GM13976 (cell line): ENCODE measurements at places on chromosomes 12 and 14.

GRCh38 chr14:81567302-81567701 is 33.6 kb upstream of the SEL1L start:
- no peak for DNase-seq

DNA sequence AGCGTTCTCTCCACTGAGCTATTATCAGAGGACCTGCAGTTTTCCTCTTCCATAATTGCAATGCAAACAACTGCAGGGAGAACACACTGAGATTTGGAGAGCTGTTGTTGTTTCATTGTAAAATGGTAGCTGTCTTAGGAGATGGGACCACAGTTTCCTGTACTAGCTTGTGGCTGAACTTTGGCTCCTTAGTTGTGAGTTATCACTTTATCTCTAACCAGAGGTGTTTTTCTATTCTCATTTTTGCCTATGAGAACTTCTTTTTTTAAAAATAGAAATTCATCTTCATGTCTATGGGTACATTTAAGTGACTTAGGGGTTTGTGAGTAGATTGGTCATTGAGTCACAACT is 216.5 kb downstream of the SLC38A4 start:
- DNase-seq = peak; percentile 30

DNA sequence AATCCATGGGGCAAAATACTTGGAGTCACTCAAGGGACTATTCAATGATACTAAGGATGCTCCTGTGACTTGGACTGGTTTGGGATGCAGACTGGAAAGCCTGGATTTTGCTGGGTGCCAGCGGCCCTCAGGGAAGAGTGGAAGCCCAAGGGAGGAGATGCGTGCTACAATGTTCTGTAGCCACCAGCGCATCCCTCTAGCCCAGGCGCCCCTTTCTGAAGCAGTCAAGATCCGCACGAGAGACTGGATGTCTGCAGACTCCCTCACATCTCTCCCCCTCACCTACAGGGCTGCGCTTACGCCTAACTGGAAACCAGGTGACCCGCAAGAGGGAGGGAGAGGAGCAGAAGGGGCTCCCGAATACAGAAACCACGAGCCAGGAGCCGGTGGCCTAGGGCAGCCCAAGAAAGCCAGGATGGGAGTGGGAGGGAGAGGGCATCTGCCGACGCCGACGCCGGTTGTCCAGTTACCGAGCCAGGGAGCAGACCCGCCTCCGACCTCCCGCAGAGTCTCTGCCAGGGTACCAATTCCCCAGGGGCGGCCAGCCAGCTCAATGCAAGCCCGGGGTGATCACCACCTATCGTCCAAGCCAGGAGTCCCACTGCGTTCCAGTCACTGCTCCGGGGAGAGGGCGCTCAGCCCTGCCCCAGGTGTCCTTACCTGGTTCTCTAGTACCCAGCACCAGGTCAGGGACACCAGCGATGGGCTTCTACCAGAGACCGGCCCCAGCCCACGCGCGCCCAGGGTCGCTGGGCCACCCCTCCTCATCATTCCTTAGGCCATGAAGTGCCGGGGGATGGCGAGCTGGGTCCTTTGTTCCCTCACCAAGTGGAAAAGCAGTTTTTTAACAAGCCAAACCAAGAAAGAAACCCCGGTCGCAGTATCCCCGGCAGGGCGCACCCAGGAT is 1.2 kb downstream of the NTN4 start:
- peak; percentile 32 for DNase-seq

DNA sequence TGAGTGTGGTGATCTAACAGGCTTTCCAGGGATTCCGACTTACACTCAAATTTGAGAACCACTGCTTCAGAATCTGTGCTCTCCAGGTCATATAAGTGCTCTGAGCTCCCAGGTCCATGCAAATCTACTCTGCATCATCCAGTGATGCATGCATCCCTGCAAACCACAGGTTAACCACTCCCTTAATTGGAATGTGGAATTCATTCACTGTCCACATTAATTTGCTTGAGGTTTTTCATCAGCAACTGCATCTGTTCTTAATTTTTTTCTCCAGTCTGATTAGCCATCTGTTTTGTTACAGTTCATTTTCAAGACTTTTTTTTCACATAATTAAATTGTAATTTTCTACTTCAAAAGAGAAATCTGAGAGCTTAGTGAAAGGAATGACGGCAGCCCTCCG is 43.4 kb upstream of the RIN3 start:
- DNase-seq = no peak

DNA sequence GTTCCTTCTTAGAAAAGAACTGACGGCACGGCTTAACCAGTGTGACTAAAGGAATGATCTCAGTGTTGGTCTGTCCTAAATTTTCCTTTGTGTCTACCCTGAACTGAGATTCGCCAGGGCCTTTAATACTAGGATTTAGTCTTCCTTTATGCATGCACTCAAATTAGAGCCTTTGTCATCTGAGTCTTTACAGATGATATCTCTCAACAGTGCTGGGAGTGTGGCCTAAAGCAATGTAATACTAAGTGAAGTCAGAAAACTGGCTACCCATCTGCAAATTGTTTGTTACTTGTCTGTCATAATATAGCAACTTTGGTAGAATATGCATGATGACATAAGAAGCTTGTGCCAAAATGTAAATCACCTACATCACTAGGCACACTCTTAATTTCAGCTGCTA is 95.4 kb downstream of the PTPRO start:
- DNase-seq = no peak

GRCh38 chr12:67318786-67319185 is 49.6 kb downstream of the CAND1 start:
- DNase-seq = no peak

- no peak for DNase-seq
These were observed 83.1 kb downstream of the KICS2 start for GRCh38 chr12:64139021-64139420.

- DNase-seq = peak; percentile 60
These were observed 14.9 kb upstream of the TAC3 start for GRCh38 chr12:57031138-57031725.

DNA sequence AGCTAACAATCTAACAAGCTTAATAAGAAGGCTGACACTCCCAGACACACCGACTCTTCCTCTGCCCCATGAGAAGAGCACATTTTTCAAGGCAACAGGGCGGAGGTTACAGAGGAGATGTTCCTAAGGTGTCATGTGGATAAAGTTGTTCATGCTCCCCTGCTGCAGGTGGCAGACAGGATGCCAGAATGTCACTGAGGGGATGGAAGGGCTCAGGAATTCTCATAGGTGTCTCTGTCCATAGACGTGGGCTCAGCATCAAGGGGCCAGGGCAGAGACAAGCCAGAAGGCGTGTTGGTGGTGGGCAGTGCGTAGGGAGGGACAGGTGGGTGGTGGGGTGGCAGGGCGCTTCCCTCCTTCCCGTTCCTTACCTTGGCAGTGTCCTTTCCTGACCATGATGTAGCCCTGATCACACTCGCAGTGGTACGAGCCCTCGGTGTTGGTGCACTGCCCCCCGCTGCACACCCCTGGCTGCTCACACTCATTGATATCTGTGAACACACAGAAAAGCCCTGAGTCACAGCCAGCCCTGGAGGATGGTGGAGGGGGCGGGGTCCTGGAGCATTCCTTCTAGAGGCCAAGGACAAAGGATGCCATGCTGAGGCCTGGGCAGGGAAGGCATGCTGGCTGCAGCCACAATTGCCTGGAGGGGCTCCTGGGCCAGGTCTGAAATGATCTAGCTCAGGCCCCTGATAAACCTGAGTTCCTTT is 23.0 kb downstream of the ISCA2 start:
- DNase-seq = no peak

DNA sequence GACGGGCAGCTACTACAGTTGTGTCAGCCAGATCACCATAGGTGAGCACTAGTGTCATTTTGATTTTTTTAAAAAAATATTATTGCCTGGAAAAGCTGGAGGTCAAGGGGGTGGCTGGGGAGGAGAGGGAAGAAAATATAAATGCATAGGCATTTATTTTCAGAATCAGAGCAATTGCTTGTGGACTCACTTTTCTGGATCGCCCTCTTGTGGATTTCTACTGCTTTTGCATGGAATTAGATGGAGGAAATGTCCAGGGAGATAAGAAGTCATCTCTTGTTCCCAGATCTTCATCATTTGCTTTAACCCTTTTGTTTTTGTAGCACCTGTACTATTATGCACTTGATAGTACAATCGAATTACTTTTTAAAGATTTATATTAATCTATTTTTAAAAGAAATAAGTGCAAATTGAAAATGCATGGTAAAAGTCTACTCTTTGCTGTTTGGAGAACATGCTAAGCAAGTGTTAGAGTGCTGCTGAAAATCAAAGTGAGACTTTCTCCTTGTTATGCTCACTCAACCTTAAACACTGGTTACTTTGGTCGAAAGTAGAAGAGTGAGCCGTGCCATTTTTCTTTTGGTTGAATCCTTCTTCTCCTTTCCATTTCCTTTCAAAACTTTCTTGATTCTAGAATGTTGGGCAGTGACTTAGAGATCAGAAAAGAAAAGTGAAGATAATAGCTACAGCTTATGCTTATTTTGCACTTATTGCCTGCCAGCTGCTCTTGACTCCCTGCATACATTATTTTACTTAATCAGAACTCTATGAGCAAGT is 60.6 kb upstream of the ANO4 start:
- no peak for DNase-seq

GRCh38 chr12:80802652-80803400 is 86.1 kb downstream of the MYF5 start:
- DNase-seq = no peak

DNA sequence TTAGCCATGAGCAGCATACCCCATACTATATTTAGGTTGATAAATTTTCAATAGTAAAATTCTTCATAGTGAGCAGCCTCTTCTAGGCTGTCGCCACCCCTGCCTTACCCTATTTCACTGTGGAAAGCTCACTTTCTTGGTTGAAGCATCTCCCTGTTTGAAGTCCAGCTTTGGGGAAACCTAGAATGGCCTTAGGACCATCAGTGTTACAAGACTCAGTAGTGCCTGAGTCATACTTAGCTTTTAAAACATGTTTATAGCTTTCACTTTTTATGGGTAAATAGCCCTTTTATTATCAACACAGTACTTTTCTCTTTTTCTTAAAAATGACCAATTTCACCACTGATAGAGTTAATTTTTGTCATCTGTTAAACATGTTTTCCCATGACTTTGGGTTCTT is 37.1 kb downstream of the FUT8 start:
- DNase-seq = no peak

GRCh38 chr12:47184813-47185212 is 105.1 kb upstream of the AMIGO2 start:
- DNase-seq = no peak

DNA sequence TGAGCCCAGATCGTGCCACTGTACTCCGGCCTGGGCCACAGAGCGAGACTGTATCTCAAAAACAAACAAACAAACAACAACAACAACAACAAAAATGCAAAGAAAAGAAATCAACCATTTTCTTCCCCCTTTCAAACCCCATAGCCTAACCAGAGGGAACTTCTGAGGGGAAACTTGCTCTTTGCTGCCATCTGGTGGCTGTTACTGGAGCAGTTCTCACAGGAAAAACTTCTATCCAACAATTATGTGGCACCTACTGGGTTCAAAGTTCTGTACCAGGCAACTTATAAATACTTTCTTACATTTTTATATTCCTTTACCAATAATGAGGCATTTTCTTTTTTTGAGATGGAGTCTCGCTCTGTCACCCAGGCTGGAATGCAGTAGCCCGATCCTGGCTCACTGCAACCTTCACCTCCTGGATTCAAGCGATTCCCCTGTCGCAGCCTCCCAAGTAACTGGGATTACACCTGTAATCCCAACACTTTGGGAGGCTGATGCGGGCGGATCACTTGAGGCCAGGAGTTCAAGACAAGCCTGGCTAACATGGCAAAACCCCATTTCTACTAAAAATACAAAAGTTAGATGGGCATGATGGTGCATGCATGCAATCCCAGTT is 50.9 kb upstream of the BICDL1 start:
- DNase-seq = peak; percentile 76

DNA sequence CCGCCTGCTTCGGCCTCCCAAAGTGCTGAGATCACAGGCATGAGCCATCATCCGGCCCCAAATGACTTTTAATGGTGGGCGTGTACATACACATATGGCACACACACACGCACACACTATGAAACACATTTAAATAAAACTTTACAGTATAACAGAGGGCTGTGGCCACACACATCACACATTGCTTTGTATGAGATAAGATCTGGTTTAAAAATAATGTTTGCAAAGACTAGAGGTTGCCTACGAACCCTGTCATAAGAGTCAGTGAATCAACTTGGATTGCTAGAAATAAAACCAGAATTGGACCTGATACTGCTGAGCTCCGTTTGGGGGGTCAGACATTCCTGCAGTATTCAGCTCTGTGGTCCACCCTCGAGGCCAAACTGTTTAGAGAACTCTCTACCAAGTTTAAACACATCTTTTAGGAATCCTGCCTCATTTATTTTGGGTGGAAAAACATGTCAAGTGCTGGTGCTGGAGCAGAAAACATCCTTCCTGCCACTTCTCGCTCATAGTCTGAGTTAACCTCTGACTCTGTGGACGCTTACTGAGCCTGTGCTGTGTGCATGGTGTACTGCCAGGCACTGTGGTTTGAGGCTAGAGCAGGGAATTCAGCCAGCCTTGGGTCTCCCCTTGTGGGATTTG is 47.8 kb upstream of the EML1 start:
- no peak for DNase-seq

DNA sequence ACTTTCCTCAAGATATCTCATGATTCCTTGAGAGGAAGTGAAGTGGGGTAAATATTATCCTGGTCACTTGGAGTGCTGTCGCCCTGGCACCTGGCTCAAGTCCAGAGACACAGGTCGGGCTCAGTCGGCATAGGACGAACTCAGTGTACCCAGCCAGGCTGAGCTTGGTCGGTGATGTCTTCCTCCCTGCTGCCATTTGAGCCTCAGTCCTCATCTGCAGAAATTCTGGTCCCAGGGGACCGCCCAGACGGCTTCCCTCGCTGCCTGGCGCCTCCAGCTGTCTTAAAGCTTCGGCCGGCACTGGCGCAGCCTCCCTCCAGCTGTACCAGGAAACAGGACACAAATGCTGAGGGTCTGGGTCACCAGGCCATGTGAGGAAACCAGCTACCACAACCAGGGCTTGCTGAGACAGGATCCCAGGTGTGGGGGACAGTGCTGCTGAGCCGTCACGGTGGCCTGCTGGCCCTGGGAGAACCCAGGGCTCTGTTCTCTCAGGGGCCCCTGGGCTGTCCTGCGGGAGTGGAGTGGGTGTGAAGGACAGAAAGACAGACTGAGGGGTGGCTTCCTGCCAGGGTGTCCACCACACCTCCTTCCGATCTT is 5.0 kb upstream of the KLC1 start:
- DNase-seq = no peak

GRCh38 chr14:37864861-37865718 is 269.7 kb downstream of the TTC6 start:
- DNase-seq = no peak

- DNase-seq = no peak
These were observed 11.7 kb downstream of the DAAM1 start for GRCh38 chr14:59200195-59200594.
